NCI-H460 (cell line): ENCODE measurements at places on chromosomes 1 and 21. TPM values are rescaled to one million over a fixed set of nuclear protein-coding genes. Genes with fewer than 3 reads are reported as not detected.

DNA sequence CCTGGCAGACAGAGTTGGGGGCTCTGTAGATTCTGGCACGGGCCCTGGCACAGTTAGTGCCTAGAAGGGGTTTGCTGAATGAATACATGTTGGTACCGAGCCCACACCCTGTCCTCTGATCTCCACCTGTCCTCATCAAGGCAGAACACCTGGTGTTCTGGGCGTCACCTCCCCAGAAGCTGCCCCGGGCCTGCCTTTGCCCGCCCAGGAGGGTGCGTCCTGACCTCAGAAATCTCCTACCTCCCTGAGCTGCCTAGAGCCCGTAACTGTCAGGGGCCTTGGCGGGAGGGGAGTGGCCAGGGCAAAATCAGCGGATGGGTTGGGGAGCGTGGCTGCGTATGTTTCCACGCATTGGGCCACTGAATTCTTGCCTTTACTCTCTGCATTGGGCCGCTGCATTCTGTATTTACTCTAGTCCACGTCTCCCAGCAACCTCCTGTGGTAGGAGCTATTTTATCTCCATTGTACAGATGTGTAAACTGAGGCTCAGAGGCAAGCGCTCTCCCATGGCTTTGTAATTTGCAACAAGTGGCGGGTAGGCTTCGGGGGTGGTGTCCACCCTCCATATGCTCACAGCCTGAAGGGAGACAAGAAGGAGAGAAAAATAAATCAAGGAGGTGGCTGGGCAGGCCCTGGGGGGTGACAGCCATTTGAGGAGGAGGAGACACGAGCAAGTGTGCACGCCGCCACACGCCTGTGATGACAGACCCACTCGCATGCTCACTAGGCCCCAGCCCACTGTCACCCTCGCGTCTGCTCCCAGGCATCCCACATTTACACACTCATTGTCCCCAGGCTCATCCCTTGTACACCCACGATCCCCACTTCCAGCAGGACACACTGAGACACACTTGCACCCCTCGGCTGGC lies 95.7 kb upstream of the WNT4 start:
- no peak for DNase-seq

DNA sequence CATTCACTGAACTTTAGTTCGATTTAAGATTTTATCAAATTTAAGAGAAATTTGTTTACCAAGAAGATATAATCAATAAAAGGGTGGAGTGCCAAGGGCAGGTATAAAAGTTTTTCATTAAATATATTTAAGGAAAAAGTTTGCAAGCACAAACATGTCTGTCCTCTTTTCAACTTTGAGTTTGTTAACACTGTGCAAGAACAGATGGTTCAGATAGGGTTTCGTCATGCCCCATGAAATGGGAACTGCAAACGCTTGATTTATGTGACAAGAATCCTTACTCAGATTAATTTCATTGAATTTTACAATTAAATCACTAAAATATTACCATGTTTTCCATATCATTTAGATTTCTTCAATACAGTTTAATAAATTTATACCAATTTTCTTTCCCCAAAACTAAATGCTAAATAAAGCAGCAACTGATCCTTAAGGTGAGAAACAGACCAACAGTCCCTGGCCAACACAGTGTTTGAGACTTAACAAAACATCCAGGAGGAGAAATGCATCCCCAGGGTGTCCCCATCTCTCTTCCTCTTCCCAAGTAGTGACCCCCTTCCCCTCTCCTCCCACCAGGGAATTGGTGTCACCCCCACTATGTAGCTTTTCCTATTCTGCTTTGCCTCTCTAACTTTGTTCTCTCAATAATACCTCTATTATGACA lies 292.9 kb downstream of the LTN1 start:
- no peak for DNase-seq

DNA sequence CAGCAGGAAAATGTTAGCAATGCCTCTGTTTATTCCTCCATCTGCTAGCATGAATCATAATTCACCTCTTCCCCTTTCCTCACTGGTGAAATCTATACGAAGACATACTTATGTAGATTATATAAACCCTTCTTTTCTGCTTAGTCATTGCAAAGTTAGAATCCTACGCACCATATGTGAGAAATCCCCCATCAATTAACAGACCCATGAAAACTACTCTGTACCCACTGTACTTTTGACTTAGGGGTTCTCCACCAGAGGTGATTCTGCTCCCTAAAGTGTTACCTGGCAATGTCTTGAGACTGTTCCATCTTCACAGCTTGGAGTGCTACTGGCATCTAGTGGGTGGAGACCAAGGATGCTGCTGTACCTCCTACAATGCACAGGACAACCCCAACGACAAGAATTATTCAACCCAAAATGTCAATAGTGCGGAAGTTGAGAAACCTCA lies 49.6 kb upstream of the KCTD3 start:
- peak; percentile 81 for DNase-seq

DNA sequence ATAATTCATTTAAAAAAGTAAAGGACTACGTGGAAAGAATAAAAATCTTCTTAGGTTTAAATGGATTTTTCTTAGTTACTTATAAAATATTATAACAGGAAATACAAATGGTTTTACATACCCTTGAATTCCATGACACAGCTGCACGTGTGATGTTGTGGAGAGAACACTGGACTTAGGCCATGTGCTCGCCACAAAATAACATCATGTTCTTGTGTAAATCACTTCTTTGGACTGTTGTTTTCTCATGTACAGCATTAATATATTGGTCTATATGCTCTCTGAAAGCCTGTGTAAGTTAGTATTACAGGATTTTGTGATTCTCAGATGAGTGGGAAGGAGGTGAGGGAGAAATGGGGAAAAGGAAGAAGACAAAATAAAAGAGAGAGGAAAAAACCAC lies 228.2 kb downstream of the DNM3 start:
- DNase-seq, result no peak

DNA sequence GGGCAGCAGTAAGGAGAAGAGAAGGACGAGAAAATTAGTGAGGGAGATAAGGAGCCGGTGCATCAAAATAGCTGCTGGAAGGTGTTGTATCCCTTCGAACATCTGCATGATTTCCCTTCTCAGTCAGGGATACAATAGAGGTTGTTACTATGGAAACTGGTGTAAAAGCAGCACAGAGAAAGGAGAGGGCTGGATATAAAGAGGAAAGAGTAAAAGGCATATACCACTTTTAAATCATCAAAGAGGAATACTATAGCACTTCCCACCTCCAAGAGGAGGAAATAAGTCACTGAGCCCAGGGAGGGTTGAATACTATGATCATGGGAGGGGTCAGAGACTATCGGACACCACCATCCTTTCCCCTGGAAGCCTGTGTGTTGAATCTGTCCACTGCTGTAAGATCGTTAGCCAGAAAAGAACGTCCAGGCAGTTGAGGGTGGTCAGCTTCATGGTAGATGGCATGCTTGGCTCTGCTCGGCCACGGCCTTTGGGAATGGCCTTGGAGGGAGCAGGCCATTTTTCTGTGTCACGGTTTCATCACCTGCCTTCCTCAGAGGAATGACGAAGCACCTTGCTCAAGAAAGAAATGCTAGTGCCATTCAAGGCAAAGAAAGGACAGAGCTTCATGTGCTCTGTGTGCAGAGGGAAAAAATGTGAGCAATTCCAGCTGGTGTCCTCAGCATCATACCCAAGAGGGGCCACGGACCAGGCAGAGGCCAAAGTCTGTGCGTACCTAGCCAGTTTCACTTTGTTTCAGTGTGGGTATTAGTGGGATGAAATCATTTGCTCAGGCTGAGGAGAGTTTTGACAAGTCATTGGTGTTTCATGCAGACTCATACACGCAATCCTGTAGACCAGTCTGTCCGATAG lies 64.2 kb downstream of the IRF2BP2 start:
- DNase-seq, result no peak

- no peak for DNase-seq
Observed at GRCh38 chr21:39504230-39504629, 52.5 kb downstream of the SH3BGR start.

DNA sequence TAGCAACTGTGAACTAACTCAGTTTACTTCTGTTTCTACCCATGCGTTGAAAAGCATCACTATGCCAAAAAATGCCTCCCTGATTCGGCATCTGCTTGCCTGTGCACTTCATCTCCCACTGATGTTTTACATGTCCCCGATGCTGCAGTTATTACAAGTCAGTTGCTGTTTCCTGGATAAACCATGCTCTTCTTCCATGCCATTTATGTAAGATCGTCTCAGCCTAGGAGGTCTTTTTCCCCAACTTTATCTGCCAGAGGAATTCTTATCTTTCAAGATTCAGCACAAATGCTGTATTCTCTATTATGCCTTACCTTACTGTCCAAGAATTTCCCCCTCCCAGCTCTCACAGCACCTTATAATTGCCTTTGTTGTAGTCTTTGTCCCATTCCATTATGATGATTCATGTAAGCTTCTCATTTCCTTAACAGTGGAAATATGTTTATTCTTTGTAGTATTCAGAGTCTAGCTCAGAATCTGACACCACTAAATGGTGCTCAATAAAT lies 30.0 kb downstream of the PRKACB start:
- peak; percentile 33 for DNase-seq

GRCh38 chr21:31201144-31201543 lies 142.9 kb downstream of the TIAM1 start:
- no peak for DNase-seq

DNA sequence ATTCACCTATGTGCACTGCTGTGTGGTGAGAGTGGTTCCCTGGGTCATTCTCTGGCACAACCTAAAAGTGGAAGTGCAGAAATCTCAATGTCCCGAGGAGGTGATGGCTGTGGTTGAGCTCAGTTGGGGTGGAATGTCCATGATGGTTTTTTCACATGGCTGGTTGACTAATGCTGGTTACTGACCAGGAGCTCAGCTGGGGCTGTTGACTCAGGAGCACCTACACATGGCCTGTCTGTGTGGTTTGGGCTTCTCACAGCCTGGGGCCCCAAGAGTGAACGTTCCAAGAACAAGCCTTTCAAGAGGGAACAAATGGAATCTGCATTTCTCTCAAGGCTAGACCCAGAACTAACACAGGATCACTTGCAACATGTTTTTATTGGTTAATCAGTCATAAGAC lies 6.4 kb upstream of the KANK4 start:
- no peak for DNase-seq

- DNase-seq, result no peak
Observed at GRCh38 chr1:8473891-8474300, 156.0 kb downstream of the SLC45A1 start.

DNA sequence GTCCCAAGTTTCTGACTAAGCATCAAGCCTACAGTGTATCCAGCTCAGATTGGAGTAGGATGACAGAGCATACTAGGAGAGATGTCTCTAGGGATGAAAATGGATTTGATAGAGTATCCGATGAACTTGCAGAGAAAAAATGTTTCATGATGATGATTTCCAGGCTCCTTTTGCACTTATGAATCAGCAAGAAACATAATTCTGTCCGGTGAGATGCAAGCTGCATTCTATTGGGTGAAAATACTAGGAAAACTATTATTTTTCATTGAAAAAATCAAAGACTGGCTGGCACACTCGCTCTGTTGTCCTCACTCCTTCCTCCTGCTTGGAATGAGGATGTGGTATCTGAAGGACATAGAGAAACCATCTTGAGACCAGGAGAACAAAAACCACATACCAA lies 35.4 kb upstream of the RAB3GAP2 start:
- DNase-seq, result no peak

DNA sequence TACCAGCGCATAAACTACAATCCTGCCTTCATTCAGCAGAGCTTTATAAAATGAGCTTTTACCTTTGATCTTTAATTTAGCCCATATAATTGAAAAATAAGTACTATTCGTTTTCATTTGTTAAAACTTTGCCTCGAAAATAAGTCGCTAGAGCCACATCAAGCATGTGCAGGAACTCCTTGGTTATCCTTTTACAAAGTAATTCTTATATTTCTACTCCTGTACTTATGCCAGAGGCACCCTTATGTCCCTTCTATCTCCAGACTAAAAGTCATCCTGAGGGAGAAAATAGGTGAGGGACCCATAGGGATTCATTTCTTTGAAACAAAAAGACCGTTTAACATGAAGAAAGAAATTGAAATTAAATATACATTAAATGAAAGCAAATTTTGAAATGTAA lies 278.2 kb upstream of the C1orf105 start:
- no peak for DNase-seq

DNA sequence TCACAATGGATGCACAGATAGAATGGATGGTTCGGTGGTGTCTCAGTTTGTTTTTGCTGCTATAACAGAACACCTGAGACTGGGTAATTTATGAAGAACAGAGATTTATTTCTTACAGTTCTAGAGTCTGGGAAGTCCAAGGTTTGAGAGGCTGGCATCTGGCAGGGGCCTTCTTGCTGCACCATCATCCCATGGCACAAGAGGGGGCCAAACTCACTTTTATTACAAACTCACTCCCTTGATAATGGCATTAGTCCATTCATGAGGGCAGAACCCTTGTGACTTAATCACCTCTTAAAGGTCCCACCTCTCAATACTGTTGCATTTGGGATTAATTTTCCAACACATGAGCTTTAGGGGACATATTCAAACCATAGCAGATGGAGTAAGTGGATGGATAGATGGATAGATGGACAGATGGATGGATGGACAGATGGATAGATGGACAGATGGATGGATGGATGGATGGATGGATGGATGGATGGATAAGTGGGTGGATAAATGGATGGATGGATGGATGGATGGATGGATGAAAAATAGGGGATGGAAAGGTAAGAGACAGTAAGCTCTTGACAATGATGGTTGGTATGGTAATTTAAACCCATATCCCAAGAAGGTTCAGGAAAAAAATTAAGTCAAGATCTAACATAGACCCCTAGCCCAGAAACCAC lies 16.5 kb downstream of the CAMK2N1 start:
- no peak for DNase-seq

DNA sequence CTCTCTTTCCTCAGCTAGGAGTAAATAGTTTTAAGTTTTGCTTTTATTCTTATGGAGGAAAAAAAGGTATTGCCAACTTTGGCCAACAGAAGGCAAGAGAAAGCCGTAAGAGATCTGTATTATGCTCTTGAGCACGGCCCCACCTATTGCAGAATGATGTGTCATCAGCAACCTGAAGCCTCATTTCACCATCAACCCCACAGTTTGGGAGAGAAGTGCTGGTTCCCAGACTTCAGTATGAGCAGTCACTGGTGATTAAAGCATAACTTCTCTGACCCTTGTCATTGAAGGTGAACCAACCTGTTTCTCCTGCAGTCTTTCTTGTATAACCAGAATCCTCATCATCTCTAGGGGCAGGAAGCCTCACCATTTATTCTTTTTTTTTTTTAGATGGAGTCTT lies 100.2 kb downstream of the SIPA1L2 start:
- DNase-seq, result no peak

- DNase-seq, result no peak
Observed at GRCh38 chr1:235865565-235866204, 1.0 kb downstream of the LYST start.

- no peak for DNase-seq
Observed at GRCh38 chr1:33326785-33327184, 5.9 kb upstream of the A3GALT2 start.

The GJA9 gene
- not detected in 2 replicates for total RNA-seq

The TCHH gene
- 0.02 and 0.03 TPM in 2 replicates for total RNA-seq

The RIMKLA gene
- total RNA-seq, result 2.7 TPM in 2 replicates

The CYP4A11 gene
- total RNA-seq, result not detected in 2 replicates

The SLC35F3 gene
- total RNA-seq, result 2.5 and 3.5 TPM in 2 replicates
